ENCODE measurements at places on chromosomes 6 and 20.

DNA sequence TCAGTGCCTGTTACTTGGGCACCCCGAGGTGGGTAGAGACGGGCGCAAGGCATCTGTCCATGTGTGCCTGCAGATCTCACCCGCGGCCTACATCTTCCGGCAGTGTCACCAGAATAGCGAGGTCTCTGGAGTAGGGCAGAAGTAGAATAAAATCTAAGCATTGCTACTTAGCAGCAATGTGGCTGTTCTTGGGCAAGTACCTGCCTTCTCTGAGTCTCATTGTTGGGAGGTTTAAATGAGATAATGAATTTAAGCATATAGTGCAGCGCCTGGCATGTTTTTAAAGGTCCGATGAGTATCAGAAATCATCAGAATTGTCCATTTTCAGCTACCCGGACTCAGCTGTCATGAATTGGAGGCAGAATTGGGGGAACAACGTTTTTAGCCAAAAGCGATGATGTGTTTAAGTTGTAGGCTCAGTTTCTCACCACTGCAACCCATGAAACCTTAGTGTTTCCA lies 800 bp downstream of the ABCC10 start:
- no peak for DNase-seq

- DNase-seq, result no peak
Observed at GRCh38 chr6:12861603-12862002, 145.0 kb downstream of the PHACTR1 start.

- no peak for DNase-seq
Observed at GRCh38 chr6:79305020-79305419, 70.5 kb upstream of the HMGN3 start.

- DNase-seq, result peak; percentile 28
Observed at GRCh38 chr6:157075549-157076450, 247.5 kb downstream of the TMEM242 start.

GRCh38 chr20:3820901-3821727 lies 767 bp downstream of the AP5S1 start:
- DNase-seq, result no peak

- no peak for DNase-seq
Observed at GRCh38 chr6:140772576-140772975, 1360.1 kb upstream of the GJE1 start.

DNA sequence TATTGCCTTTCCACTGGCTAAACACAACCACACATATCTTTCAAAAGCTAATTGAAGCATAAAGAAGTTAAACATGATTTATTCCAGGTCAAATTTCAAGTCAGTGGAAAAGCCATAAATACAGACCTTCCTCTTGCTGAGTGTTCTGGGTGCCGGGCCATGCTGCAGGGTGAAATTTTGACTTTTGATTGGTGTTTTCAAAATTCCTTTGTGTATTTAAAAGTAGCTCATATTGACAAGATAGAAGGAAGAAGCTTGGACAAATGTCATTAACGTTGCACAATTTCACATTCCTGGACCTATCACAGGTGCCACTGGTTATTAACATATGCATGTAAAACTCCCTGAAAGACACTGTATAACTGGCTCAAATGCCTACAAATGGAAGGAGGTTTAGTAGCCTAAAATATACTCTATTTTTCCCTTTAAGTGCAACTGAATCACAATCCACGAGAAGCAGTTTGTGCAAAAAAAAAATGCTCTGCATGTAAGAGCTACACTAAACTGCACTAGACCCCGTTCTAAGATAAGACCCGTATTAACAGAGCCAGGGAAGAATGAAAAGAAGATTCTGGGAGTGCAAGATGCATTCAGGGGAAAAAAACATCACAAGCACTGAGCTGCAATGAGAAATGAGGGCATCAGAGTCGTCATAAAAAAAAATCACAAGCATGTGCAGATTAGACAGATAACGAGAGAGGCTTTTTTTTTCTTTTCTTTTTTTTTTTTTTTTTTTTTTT lies 30.4 kb downstream of the ATXN1 start:
- no peak for DNase-seq

GRCh38 chr20:2142649-2143048 lies 41.0 kb downstream of the STK35 start:
- no peak for DNase-seq

DNA sequence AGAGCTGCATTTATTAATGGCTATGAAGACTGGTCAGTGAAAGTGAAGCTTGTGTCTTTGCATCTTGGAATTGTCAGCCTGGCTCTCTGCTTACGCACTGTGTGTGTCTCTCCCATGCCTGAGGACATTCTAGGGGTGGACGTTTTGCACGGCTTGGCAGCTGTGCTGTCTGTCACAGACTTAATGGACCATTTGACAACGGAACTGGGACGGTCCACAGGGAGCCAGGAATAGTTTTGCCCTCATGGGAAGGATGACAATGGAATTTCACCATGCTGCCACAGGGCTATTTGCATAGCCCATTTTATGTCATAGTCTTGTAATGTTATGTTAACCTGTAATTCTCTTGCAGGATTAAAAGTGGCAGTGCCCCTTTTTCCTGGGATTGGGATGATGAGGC lies 44.7 kb downstream of the OR2B6 start:
- no peak for DNase-seq
